ENCODE measurements at places on chromosomes 3 and 15.

GRCh38 chr3:145865399-145866018 lies 295.5 kb downstream of the PLOD2 start:
- no peak for DNase-seq

- no peak for DNase-seq
Measured at GRCh38 chr15:29857221-29857789, 35.0 kb upstream of the TJP1 start.

- no peak for DNase-seq
Measured at GRCh38 chr3:24296441-24297205, 198.0 kb downstream of the THRB start.

- DNase-seq = no peak
Measured at GRCh38 chr3:149603126-149604074, 54.4 kb downstream of the WWTR1 start.

DNA sequence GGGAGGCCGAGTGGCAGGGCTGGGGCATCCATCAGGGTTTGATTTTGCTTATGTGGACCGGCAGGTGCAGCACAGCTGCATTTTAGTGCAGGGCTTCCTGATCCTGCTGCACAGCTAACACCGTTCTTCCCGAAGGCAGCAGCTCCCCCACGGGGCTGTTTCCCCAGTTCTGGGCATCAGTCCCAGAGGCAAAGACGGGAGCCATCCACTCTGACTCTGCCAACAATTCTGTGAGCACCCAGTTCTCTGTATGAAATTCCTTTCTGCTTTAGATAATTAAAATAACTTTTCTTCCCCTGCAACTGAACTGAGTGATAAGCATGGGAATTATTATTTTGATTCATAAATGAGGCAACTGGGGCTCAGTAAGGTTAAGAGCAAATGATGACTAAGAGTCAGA lies 262.9 kb upstream of the ATP10A start:
- DNase-seq = no peak

DNA sequence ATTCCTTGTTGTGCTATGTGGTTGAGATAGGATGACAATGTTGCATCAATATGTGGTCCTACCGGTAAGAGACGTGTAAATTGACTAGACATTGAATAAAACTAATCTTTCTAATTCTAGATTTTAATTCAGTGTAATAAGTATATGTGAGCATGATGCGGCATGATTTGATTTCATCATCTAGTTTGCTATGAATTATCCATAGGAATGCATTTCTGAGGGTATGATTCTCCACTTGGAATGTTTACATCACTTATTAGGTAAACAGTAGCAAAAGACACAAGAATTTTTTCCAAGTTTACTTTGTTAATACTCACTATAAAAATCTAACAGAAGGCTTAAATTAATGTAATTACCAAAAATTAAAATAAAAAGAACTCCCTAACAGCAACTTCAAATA lies 353.5 kb downstream of the CADM2 start:
- no peak for DNase-seq

GRCh38 chr3:149368674-149369497 lies 8.6 kb downstream of the TM4SF1 start:
- no peak for DNase-seq

GRCh38 chr3:41200669-41201021 lies 1.3 kb downstream of the CTNNB1 start:
- no peak for DNase-seq

DNA sequence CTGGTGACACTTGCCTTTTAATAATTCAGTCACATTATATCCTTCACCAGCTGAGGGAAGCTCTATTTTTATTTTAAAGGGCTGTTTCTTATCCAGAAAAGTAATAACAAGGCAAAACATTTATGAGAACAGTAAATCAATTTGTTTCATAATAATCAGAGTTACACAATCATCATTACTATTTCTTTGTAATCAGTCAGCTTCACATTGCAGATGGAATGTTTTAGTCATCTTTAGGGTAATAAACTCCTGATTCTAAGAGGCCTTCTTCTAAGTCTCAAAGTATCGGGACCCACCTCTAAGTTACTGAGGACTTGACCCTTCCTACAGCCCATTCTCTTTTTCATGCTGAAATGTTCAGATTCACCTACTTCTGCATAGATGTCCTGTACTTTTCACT lies 298.3 kb upstream of the TGFBR2 start:
- DNase-seq = no peak

DNA sequence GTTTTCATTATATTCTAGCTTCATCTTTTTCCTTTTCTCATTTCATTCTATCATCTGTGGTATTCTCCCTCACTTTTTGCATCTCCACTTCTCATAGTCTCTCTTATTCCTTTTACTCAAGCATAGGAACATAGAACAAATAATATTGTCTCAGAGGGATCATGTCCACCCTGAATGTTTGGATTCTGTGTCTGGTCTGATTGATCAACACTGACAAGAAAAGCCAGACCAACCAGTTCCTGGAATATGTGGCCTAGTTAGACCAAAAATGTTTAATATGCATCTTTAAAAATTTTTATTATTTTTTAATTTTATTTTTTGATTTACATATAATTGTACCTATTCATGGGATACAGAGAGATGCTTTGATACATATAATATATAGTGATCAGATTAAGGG lies 212.0 kb upstream of the ALCAM start:
- no peak for DNase-seq

All from D341Med (cell line).